ENCODE measurements at places on chromosomes 7 and 10. TPM values are rescaled to one million over a fixed set of nuclear protein-coding genes. Genes with fewer than 3 reads are reported as not detected.

CALML3 gene
- total RNA-seq: 402 TPM

EIF4H gene
- 257 TPM for total RNA-seq

- no peak for DNase-seq
Measured at GRCh38 chr10:91104193-91105041, 116.0 kb upstream of the PCGF5 start.

- no peak for DNase-seq
Measured at GRCh38 chr7:120933475-120933874, 17.1 kb upstream of the ING3 start.

Measured in esophagus squamous epithelium (tissue), 5 donors.